ENCODE measurements at places on chromosomes 4 and X. TPM values are rescaled to one million over a fixed set of nuclear protein-coding genes. Genes with fewer than 3 reads are reported as not detected.

DRD5 gene
- total RNA-seq: not detected

PDK3 gene
- 1.2 TPM for total RNA-seq

SMIM31 gene
- not detected for total RNA-seq

ZNF518B gene
- total RNA-seq: 23.2 TPM

MAGEA10 gene
- not detected for total RNA-seq

MID1 gene
- 26.5 TPM for total RNA-seq

PAK3 gene
- total RNA-seq: 7.5 TPM

C4orf36 gene
- total RNA-seq: 2.7 TPM

MXRA5 gene
- total RNA-seq: 42.3 TPM

GDPD2 gene
- 0.45 TPM for total RNA-seq

TEX11 gene
- not detected for total RNA-seq

ARMCX1 gene
- 13.8 TPM for total RNA-seq

PITX2 gene
- 0.33 TPM for total RNA-seq

ADH6 gene
- total RNA-seq: not detected

INTU gene
- 5.5 TPM for total RNA-seq

CLNK gene
- not detected for total RNA-seq

GPR173 gene
- 1.1 TPM for total RNA-seq

ABLIM2 gene
- 0.32 TPM for total RNA-seq

TTC29 gene
- not detected for total RNA-seq

PARM1 gene
- 0.33 TPM for total RNA-seq

FGB gene
- total RNA-seq: not detected

DHX15 gene
- 113 TPM for total RNA-seq
